M059J (cell line): ENCODE measurements at places on chromosomes 4 and X. TPM values are rescaled to one million over a fixed set of nuclear protein-coding genes. Genes with fewer than 3 reads are reported as not detected.

GPRIN3 gene
- total RNA-seq = 0.05 and 0.25 TPM in 2 replicates

DNA sequence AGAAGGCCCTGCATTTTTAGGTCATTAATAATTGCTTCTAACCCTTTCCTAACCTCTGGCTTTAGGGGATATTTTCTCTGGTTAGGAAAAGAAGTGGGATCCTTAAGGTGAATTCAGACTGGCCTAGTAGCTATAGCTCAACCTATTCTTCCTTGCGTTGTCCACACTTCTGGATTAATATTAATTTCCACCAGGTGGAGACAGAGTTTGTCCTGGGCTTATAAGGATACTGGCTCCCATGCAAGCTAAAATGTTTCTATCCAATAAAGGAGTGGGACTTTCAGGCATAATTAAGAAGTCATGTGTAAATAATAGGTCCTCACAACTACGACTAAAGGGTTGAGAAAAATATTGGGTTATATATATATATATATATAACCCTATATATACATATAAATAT lies 860.0 kb upstream of the POU3F4 start:
- peak; percentile 38 for DNase-seq

DNA sequence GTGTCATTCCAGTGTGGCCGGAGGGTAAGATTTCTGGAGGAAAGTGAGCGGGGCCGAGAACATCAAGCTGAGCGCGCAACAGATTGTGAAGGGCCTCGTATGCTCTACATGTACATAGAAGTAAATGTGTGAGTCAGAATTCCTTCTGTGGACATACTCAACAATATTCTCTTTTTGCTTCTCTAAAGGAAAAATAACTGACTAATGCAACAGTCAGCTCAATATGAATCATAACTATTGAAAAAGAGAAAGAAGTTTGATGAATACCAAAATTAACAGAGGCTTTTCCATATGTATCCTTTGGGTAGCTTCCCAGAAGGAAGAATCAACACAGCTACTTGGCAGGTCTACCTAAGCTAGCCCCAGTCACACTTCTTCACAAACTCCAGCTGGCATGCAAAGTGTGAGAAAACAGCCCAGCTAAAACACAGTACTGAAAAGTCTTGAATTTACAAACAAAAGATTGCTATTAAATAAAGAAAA lies 87.5 kb upstream of the ZFP42 start:
- peak; percentile 56 for DNase-seq

DNA sequence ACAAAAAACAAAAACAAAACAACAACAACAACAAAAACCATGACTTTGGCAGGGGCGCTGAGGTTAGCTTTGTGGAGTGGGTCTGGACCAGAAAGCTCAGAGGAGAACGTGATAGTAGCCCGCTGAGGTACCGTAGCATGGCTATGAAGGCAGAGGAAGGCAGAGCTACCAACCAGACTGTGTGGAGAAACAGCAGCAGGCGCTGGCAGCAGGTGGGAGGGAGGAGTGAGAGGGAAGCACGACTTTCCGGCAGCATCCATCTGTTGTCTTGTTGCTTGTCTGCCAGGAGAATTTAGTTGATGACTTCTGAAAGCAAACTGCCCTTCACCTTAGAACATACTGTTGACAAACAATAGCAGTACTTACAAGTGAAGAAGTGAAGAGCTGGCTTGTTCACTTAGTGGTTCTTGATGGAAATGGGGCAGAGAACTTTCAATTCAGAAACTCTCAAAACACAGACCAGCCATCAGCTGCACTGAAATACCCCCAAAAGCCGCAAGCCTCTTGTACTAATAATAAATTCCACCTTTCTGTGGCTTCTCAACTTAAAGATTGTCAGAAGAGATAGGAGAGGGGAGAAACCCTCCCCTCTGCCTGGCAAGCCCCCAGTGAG lies 447.2 kb downstream of the SLITRK2 start:
- no peak for DNase-seq
